ENCODE measurements at places on chromosomes 6 and 20.

- DNase-seq: no peak
Measured at GRCh38 chr6:125431971-125432370, 130.2 kb upstream of the HDDC2 start.

GRCh38 chr6:6872459-6873344 lies 235.1 kb upstream of the RREB1 start:
- DNase-seq: no peak

DNA sequence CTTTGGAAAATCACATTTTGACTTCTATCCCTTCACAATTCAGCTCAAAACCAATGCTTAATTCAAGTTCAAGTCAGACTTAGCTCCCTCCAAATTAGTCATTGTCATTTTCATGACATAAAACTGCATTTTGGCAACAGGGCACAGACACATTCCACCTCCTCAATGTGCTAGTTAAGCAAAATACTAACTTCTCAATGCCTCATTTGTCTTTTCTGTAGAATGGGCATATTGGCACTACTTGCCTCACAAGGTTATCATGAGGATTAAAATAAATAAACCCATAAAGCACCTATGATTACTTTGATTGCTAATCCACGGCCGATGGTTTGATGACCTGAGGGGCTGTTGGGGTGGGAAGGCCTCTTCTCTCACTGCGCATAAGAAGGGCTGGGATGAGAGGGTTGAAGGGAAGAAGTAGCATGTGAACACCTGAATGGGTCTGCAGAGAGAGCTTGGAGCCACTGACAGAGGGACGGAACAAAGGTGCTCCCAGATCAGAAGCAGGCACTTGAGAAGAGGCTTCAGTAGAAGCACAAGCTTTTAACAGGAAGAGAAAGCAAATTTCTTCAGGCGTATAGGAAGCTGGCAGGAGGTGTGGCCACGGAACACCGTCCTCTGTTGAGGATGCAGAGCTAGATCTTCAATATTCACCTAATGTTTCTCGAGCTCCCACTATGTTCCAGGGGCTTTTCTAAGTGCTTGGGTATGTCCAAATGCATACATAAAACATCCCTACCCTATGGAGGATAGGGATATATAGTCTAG lies 11.7 kb upstream of the TBC1D7 start:
- no peak for DNase-seq

GRCh38 chr6:56992703-56993102 lies 37.8 kb downstream of the BEND6 start:
- DNase-seq: no peak

GRCh38 chr6:118709859-118710350 lies 58.5 kb upstream of the CEP85L start:
- peak; percentile 48 for DNase-seq

DNA sequence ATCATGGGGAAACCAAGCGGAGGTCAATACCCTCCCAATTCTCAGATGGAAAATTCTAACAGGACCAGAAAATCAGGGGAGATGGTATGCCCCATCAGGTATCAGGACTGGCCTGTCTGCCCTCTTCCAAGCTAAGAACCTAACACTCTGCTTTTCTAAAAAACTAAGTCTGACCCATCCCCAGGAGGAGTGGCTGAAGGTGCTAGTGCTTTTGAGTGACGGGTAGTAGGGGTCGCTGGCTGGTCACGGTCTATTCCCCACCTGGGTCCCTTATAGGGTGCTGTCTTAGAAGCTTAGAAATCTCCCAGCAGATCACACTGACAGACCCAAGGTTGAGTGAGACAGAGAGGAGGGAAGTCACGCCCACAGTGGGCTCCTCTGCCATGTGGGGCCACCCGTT lies 9.6 kb downstream of the ABHD16A start:
- DNase-seq: no peak

GRCh38 chr6:1348675-1349074 lies 36.8 kb downstream of the FOXQ1 start:
- no peak for DNase-seq

DNA sequence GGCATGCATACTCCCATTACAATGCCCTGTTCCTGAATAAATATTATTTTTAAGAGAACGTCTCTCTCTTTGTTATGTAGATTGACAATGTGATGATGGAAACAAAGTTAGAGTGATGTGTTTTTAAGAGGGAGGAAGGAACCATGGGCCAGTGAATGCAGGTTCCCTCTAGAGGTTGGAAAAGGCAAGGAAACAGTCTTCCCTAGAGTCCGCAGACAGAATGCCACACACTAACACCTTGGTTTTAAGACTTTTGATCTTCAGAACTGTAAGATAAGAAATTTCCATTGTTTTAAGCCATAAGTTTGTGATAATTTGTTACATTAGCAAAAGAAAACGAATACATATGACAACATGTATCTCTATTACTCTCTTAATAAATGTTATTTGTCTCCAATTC lies 4.7 kb upstream of the CENPW start:
- no peak for DNase-seq

DNA sequence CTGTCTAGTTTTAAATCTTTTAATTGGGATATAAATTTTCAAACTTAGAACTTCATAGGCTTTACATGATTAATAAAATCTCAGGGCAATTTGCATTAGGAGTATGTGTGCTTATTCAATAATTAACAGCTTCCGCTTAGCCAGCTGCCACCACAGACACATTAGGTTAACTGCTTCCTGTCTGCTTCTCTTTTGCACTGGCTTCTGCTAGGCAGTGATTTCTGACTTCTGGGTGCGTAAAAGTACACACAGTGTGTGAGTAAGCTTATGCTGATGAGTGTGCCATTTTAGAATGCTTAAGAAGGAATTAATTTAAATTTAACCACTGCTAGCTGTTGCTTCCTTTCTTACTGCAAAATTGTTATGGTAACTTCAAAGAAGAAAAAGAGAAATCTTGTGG lies 73.9 kb downstream of the F13A1 start:
- DNase-seq: no peak

GRCh38 chr6:26122402-26122792 lies 35.2 kb downstream of the HFE start:
- no peak for DNase-seq

- DNase-seq: no peak
Measured at GRCh38 chr20:11847827-11848226, 69.9 kb upstream of the BTBD3 start.

- DNase-seq: no peak
Measured at GRCh38 chr6:149094934-149095351, 222.6 kb upstream of the TAB2 start.

GRCh38 chr20:51469578-51470498 lies 72.7 kb downstream of the NFATC2 start:
- no peak for DNase-seq

- no peak for DNase-seq
Measured at GRCh38 chr6:169034516-169035167, 219.0 kb downstream of the THBS2 start.

- no peak for DNase-seq
Measured at GRCh38 chr6:121520337-121521163, 85.1 kb downstream of the GJA1 start.

- no peak for DNase-seq
Measured at GRCh38 chr6:38020593-38020992, 201.1 kb downstream of the ZFAND3 start.

DNA sequence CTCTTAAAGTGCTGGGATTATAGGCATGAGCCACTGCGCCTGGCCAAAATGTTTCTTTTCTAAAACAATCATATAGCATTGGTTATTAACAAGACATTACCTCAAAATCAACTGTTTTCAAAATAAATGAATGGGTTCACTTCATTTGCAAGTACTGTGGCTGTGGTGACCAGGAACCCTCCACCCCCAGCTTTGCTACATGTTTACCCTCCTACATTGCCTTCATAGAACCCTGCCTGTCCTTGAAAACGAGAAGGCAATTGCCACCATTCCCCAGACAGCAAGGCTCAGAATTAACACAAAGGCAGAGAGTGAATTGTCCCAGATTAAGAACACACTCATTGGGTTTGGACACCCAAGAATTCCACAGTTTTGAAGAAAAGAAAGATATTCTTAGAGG lies 116.6 kb upstream of the LGSN start:
- DNase-seq: no peak
